ENCODE measurements at places on chromosomes 12 and 14.
A peak's percentile ranks its signal among the peaks of the same experiment; 100 is the strongest.

DNA sequence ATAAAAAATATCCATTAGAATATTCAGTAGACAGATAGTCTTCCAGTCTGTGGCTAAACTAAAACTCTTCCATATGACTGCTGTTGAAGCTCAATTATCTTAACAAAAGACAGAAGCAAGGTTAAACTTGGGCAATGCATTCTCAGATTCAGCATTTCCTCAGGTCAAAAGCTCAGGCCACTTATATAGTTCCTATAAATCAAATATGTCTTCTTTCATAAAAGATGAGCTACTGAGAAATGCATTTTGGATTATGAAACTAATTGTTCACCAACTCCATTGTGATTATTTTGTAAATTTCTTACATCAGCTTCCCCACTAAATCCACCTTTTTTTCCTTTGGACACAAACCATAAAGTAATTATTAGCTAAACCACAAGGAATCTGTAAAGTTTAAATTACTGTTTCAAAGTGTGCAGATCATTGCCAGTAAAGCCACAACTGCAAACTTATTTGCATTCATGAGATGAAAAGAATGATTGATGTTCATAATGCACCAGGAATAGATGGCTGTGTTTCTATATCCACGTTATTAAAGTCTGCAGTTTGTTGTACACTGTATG, 224.4 kb downstream of the FBXL14 start:
- no peak for DNase-seq

GRCh38 chr12:50569876-50570275, 65.1 kb downstream of the DIP2B start:
- no peak for DNase-seq

GRCh38 chr14:95272057-95272456, 47.7 kb downstream of the CLMN start:
- DNase-seq: no peak

DNA sequence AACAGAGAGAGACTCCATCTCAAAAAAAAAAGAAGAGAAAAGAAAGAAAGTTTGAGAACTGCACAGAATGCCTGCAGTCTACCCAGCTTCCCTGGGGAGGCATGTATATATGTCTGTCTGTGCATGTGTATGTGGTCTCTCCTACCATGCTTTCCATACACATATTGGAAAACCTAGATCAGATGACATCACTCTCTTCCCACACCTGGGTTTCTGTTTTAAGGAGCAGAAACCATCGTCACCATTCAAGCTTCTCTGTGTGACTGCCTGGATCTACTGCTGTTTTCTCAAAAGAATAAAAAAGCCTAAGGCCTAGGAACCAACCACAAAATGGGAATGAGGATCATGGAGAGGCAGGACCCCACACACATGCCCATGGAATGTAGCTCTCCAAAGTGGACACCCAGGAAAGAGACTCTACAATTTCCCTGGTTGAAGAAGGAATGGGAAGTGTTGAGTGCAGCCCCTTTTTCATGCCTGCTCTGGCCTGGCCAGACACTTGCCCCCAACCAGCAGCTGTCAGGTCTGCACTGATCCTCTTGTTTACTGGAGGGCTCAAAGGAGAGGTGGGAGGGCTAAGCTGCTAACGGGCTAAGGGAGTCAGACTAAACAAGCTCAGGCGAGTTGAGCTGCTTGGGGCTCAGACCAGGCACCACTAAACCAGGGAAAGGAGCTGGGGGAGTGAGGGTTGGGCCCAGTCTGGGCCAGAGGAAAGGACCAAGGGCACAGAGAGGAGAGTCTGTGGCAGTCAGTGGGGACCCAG, 7.7 kb upstream of the PCK2 start:
- DNase-seq: no peak

DNA sequence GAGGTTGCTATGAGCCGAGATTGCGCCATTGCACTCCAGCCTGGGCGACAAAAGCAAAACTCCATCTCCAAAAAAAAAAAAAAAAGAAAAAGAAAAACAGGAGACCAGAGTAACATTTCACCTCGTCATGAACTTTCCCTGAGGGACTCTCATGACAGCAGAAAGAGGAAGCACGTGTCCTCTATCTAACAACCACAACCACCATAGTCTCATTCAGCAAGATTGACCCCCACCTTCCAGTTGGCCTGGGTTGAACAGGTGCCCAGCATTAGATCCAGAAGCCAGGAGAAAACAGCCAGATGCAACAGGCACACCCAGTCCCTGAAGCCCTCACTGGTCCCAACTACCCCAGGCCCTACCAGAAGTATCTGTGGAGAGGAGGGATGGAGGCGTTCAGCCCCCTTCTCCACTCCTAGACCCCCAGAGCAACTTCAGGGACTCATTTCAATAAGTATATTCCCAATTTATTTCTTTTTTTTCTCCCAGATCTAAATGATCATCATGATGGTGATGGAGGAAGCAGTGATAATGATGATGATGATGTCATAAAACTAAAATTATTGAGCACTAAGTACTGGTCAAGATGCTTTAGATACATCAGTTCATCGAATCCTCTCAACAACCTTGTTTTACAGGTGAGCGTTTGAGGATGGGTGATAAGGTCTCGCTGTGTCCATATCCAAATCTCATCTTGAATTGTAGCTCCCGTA, 235.0 kb downstream of the EFCAB11 start:
- no peak for DNase-seq

GRCh38 chr12:4857472-4858291, 52.0 kb upstream of the KCNA1 start:
- DNase-seq: peak; percentile 75

GRCh38 chr14:96192975-96193805, 11.4 kb upstream of the BDKRB2 start:
- no peak for DNase-seq

DNA sequence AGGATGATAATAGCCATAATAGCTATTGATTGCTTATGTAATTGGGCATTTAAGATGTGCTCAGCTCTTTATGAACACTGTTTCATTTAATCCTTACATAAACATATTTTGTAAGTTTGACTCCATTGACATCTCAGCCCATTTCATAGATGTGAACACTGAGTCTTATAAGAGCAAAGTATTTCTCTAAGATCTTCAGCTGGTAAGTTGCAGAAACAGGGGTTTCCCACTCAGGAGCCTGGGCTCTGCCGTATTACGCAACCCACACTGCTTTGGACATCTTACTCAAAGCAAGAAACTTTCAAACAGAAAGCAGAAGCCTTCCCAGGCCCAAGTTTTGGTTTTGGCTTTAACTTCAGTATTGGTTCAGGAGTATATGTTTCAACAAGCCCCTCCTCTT, 705.1 kb downstream of the MED13L start:
- no peak for DNase-seq

DNA sequence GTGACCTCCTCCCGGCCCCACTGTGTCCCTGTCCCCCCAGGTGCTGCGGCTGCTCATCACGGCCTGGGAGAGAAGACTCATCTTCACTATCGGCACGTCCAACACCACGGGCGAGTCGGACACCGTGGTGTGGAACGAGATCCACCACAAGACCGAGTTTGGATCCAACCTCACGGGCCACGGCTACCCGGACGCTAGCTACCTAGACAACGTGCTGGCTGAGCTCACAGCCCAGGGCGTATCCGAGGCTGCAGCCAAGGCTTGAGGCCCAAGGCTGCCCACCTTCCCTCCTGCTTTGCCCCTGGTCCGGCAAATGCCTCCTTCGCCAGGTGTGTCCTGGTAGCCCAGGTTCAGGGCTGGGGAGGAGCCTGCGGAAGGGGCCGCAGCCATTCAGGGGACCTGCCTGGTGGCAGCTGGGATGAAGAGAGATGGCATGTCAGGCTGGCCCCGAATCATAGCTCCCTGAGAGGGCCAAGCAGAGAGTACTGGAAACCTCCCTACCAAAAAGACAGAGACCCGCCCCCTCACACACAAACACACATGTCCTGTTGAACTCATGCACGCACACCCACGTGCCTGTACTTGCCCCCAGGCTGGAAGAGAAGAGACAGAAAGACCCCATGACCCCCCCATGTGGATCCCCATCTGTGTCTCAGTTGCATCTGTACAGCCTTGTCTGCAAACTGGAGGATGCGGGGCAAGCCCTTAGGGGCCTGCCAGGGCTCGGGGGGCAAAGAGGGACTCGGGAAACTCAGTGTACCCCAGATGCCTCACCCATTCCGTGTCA, 38.7 kb downstream of the RASAL1 start:
- DNase-seq: no peak

- no peak for DNase-seq
Observed at GRCh38 chr14:103552011-103552845, 10.2 kb downstream of the BAG5 start.
